ENCODE measurements at places on chromosomes 2 and 18.

DNA sequence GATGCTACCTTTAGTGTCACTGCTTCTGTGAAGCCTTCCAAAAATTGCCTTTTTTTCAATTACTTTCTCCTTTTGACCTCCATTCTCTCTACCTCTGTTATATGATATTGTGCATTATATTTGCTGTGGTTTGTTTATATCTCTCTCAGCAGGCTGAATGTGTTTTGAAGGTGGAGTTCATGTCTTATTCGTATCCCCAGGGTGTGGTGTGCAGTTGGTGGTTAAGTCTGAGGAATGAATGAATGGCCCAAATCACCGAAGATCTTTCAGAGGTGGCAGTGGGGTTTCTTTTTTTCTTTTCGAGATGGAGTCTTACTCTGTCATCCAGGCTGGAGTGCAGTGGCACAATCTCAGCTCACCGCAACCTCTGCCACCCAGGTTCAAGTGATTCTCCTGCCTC is 53.5 kb upstream of the MAP4K3 start:
- DNase-seq: no peak

DNA sequence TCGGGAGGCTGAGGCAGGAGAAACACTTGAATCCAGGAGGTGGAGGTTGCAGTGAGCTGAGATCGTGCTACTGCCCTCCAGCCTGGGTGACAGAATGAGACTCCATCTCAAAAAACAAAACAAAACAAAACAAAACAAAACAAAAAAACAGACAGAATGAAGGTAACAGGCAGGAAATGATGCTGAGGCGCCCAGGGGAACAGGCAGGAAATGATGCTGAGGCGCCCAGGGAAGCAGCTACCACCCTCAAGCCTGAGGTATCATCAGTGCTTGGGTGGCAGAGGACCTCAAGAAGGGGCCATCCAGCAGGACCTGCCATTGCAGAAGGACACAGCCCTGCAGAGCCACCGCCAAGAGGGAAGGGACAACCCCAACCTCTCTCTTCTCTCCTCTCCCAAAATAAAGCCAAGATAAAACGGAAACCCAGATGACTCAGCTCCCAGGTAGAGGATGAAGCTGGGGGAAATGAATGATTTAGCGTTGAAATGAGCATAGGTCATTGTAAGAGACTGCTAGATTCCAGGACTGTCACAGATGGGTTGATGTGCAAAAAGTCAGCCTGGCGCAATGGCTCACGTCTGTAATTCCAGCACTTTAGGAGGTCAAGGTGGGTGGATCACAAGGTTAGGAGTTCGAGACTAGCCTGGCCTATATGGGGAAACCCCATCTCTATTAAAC is 19.3 kb downstream of the SOWAHC start:
- no peak for DNase-seq

DNA sequence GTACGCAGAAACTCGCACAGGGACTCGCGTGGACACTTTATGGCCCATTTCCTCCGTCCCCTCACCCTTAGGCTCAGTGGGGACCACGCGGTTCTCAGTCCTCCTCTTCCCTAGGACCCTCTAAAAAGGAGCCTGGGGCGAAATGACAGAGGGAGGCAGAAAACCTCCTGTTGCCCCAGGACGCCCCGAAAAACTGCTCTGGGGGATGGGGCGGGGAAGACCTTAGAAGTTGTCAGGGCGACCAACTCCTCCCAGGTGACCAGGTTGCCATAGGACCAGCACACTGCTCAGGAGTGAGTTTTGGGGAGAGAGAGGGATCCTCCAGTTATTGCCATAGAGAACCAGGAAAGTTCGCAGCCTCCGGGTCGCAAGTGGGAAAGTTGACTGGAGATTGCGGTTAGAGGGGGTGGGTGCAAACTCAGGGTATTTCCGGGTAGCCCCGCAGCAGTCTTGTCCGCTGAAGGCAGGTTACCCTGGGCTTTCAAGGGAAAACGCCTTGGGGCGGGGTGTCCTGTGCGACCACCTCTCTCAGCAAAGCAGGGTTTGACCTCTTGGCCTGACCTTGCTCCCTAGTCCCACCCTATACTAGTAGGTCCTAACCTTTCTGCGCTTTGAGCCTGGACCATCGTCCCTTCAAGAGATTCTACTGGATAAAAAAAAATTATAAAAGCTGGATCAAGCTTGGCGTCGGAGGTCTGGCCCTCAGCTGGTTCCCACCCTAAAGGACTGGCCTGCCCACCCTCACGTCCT is 7.8 kb upstream of the PAX3 start:
- no peak for DNase-seq

- DNase-seq: no peak
These were observed 69.7 kb downstream of the NCK2 start for GRCh38 chr2:105814291-105814940.

GRCh38 chr2:33013684-33014110 is 66.9 kb downstream of the LTBP1 start:
- no peak for DNase-seq

DNA sequence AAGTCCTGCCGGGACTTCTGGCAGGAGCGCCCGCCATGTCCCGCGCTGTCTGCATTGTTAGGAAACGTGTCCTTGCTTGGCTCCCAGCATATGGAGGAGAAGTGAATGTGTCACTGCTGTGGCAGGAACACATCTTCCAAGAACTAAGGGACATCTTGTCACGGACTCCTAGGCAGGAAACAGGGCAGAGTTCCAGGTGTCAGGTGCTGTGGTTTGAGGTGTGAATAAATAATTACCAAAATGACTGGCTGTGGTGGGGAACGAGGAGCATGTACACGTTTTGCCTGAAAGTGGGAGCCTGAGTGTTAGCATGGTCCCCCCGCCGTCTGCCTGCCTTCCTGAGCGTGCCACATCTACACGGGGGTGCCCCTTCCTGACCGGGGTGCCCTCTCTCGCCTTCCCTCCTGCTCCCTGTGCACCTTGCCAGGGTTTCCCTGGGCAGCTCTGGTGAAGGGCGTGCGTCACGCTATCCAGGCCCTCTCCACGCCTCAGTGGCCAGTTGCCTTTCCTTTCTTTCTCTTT is 237.5 kb downstream of the LDLRAD4 start:
- DNase-seq: no peak

DNA sequence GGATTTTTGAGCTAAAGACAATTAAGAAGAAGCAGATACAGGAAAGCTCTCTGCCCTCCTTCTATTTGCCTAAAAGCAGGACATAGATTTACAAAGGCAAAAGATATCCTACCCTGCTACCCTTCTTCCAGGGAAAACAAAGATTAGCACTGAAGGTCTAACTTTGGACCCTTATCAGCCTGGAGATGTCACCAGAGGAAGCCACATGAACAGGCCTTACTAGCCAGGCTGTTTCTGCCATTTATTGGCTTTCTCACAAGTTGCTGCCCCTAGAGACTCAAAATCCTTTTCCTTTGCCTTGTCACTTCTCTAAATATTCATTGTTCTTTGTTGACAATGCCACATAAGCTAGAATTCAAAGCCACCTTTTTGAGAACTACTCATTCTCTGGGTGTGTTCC is 147.3 kb downstream of the B3GNT2 start:
- no peak for DNase-seq

GRCh38 chr2:29314816-29315571 is 199.8 kb downstream of the CLIP4 start:
- DNase-seq: no peak

GRCh38 chr2:3913166-3913565 is 209.8 kb downstream of the DCDC2C start:
- DNase-seq: no peak

DNA sequence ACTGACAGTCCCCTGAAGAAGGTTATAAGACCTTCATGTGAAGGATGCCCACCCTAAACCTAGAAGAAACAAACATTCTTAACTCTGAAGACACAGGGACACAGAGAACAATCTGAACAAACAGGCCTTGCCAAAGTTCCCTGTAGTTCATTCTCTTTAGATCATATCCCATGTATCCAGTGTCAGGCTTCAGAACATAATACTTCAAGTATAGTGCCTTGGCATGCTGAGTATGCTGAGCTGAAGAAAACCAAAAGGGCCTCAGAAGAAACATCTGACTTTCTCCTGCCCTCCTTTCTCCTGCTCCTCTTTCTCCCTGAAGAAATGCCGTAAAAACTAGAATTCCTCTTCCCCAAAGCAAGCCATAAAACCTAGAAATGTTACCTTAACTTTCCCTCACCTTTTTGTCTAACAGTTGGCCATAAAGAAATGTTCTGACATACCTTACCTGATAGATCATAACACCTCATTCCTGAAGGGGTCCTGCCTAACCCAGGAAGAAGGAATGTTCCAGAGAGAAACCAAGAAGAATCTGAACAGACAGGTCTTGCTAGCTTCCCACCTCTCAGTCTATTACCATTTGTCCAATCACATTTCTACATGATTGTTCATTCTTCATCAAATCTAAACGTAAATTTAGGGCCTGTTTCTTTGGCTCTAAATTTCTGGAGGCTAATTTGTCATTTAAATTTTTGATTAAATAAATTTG is 160.1 kb upstream of the ZC3H15 start:
- DNase-seq: no peak

DNA sequence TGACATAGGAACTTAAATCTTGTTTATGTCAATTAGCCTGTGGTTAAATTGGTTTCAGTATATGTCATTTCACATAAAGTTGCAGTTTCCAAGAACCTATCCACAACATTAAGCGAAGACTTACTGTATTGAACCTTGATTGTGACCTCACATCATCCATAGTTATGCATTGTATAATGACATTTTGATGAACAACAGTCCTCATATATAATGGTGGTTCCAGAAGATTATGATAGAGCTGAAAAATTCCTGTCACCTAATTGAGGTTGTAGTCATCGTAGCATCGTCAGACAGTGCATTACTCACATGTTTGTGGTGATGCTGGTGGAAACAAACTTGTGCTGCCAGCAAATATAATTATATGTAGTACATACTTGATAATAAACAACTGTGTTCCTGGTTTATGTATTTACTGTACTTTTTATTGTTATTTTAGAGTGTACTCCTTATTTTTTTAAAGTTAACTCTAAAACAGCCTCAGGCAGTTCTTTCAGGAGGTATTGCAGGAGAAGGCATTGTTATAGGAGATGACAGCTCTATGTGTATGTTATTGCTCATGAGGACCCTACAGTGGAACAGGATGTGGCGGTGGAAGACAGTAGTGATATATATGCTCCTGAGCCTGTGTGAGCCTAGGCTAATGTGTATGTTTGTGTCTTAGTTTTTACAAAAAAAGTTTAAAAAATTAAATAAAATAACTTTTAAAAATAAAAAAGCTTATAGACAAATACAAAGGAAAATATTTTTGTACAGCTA is 56.6 kb downstream of the UBE2E3 start:
- DNase-seq: no peak

- DNase-seq: no peak
These were observed 46.5 kb upstream of the SLC1A4 start for GRCh38 chr2:64942693-64943092.

GRCh38 chr2:9139491-9140443 is 66.8 kb upstream of the ASAP2 start:
- no peak for DNase-seq

- no peak for DNase-seq
These were observed 46.2 kb downstream of the TRIB2 start for GRCh38 chr2:12762976-12763375.

DNA sequence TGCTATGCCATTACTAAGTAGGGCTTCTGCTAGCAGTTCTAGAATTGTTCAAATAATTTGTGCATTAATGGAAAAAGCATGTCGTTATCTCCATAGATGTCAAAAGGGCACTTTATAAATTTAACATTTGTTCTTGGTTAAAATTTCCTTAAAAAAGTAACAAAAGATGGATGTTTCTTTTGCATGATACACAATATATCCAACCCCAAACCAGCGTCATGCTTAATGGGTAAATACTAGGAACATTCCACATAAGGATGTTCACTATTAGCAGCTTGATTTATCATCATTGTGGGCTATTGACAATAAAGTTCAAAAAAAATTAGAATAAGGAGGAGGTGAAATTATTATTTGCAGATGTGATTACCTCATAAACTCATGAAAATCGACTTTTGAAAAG is 79.7 kb downstream of the GREB1L start:
- no peak for DNase-seq

DNA sequence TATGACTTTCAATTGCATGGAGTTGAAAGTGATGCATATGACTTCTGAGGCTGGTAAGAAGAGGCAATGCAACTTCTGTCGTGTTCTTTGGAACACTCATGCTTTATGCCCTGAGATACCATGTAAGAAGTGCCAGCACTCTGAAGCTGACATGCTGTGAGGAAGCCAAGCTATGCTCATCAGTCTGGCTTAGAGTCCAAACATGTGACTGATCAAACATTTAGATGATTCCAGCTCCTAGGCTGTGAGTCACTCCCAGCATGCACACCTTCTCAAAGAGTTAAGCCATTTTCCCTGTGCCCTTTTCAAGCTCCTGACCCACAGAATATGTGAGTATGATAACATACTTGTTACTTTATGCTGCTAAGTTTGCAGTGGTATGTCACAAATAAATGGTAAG is 15.8 kb upstream of the VRK2 start:
- no peak for DNase-seq

- no peak for DNase-seq
These were observed 109.2 kb downstream of the FSHR start for GRCh38 chr2:49045083-49045482.

All from esophagus squamous epithelium (tissue), 5 donors.